ENCODE measurements at places on chromosomes 13 and 19.
A peak's percentile ranks its signal among the peaks of the same experiment; 100 is the strongest.

DNA sequence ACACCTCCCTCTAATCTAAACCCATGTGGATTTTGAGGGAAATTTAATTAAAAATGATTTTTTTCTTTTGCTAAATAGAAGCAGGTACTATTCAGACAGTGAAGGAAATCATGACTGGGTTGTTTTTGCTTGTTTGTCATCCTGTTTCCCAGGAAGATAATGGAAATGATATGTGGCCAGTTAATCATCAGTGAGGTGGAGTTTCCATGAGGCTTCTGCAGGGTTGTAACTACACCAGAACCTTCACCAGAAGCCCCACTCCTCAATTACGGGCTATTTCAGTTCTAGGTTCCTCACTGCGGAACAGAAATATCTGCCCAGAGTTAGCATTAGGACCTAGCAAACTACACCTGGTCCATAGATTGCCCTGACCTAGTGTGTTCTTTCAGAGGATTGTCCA is 394.0 kb downstream of the DLEU7 start:
- DNase-seq, result no peak

DNA sequence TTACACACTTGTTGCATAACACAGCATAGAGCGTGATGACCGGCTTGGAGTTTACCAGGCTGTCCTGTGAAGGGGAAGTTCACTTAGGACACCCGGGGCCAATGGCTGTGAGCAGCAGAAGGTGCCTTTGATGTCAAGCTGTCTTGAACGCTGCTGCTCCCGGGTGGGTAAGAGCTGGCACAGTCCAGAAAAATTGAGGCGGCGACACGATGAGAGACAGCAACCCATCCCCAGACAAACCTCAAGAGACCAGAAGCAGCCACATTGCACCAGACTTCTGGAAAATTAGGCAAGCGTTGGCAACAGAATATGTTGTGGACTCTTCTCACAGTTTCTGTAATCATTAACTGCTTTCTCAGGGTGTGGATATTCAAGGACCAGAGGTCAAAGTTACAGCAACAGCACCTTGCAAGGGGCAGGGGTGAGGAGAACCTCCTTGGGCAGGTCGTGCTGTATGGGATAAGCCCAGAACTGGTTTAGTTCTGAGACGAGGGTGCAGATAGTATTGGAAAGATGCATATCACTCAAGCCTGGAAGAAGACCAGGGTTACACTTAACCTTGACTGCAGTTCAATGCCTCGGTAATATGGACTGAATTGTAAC is 10.1 kb downstream of the NFILZ start:
- DNase-seq, result no peak

DNA sequence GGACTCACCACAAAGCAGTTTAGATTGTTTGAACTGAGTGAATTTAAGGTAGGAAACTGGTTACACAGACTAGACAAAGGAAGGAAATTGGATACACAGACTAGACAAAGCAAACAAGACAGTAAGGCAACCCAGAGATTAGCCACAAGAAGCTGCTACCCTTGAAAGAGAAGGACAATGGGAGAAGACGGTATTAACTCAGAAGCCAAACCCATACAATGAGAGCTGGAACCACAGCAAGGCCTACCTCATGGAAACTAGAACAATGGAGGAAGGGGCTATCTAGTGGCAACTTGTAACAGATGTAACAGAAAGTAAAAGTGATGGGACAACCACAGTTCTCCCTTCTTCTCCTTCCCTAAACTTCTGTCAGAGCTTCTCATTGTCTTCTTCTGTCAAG is 410.9 kb upstream of the SPRY2 start:
- DNase-seq, result no peak

GRCh38 chr19:2853015-2853606 is 11.8 kb downstream of the ZNF555 start:
- no peak for DNase-seq

DNA sequence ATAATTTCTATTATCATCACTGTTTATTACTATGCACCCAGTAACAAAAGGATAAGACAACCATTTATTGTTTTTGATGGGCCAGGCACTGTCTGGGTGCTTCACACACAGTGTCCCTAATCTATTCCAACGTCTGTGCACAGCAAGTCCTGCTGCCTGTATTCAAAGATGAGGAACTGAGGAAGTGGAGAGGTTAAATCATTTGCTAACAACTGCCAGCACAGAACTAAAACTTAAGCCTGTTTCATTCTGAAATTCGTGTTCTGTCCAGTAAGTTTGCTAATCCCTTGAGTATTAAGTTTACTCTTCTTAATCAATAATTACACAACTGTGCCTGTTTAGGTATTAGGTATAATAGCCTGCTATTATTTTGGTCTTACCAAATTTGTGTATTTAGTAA is 41.9 kb downstream of the TEX26 start:
- no peak for DNase-seq

- no peak for DNase-seq
Measured at GRCh38 chr19:11111117-11111770, 22.0 kb downstream of the LDLR start.

DNA sequence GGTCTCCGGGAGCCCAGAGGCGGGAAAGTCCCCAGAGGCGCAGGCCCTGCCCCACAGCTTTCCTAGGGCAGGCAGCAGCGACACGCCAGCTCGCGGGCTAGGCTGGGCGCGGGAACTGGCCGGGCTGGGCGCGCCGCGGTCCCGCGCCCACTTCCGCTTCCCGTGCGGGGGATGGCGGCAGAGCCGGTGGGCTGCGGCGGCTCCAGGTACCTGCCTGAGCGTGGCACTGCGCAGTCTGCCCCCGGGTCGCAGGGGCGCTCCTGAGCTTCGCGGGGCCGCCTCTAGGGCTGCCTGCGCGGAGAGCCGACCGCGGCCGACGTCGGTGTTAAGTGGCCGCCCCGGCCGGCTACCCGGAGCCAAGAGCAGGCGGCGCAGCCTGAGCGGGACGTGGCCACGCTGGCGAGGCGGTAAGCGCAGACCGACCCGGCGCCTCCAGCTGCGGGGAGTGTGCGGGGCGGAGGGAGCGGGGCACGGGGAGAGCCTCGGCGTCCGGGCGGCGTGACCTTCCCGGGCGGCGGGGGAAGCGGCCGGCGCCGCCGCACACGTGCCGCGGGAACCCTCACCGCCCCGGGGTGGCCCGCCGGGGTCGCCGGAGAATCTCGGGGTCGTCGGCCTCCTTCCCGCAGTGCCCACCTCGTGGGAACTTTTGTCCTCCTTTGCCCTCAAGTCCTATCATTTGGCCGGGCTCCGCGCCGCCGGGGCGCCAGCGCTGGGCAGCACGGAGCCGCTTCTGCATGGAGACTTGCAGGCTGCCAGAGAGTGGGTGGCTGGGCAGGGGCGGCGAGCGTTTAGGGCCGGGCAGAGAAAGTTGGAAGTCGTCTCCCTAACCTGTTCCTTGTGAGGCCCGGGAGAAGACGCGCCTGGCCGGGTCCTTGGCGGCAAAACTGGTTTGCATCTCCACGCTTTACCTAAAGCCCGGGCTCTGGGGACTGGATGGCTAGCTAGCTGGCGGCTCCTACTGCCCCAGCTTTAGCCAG is 31.4 kb upstream of the MPHOSPH8 start:
- DNase-seq, result no peak

DNA sequence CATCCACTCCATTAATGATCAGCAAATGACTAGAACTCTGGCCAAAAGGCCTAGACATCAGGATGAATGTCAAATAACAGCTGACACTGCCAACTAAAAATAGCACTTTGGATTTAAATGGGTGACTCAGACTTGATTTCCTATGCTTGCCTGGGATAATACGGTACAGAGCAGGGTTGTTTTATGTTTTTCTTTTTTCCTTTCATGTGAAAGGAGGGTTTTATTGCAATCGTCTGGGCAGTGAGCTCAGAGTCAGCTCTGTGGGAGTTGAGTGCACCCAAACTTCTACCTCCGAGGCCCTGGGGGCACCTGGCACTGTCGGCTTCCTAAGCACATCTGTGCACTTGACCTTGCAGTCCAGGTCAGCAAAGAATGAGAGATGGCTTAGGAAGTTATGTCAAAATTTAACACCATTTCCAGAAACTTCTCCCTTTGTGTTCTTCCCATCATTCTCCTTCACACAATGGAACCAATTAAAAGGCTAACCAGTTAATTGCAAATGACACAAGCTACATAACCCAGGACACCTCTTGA is 134.1 kb downstream of the LACC1 start:
- DNase-seq, result no peak

DNA sequence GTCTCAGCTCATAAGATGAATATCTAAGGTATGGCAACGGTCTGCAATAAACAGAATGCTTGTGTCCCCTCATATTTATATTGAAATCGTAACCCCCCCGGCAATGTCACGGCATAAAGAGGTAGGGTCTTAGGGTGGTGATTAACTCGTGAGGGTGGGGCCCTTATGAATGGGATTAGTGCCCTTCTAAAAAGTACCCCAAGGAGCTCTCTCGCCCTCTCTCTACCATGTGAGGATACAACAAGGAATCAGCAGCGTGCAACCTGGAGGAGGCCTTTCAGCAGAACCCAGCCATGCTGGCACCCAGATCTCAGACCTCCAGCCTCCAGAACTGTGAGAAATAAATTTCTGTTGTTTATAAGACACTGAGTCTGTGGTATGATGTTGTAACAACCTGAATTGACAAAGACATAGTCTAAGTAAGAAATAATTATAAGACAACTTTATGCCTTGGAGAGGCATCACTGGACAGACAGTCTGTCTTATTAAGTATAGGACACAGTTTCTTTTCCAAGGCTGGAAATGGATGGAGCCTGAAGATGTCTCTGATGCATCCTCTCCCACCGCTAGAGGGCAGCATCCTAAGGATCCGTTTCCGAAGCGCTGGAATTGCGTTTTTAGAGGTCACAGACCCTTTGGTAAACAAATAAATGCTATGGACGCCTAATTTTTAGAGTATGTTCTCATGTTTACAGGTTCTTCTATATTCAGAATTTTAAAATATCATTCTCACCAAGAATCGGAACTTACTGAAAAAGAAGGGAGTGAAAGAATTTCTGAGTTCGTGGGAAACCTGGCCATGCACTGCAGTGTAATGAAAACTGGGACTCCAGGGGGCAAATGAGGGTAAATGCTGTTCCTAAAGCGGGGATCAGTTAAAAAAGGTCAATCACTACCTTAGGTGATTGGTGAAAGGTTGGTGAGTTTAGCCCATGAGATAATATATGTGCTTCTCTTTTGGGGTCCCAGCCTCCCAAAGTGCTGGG is 13.3 kb upstream of the LEUTX start:
- DNase-seq, result peak; percentile 42

DNA sequence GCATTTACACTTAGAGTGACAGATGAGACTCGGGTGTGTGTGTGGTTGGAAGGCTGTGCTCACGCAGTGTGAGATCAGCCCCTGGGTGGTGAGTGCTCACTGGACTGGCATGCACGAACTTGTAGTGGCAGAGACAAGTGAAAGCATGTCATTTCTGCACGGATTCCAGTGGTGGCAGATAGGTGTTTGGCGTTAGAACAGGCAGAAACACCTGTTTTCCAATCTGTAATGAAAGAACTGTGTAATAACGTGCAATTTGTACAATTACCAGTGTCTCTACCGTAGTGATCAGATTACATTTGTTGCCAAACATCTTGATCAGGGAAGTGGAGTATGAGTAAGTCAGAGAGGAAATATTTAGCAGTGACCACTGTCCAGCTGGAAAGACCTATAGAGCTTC is 8.2 kb downstream of the LAMP1 start:
- no peak for DNase-seq

DNA sequence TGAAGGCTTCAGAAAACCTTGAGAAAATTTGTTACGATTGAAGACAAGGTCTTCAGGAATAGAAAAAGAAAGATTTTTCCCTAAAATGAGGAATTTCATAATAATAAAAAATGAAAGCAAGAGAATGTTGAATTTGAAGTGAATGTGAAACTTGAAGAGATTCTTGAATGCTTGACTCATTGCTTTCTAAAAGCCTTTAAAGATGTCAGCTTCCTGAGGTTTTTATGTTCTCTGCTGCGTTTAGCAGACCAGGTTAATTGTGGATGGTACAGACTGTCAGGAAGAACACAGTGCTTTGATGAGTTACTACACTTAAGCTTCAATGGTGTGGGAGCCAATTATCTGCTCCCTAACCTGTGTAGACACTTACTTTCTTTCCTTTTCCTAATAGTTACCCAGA is 96.3 kb upstream of the FNDC3A start:
- no peak for DNase-seq

GRCh38 chr13:105984236-105984635 is 551.2 kb downstream of the EFNB2 start:
- no peak for DNase-seq

DNA sequence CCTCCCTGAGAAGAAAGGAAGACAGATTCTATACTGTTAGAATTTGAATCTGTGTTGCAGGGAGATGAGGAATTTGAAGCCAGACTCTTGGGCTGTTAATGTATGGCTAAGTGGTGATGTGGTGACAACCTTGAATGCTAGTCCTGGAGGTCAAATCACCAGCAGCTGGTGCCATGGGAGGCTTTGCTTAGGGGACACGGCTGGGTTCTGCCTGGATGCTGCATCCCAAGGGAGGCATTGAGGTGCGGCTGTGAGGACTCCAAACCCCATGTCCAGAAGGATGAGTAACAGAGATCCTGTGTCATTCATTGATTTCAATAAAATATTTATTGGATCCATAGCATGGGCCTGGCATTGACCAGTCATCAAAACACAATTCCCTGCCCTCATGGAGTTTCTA is 42.3 kb downstream of the RFX2 start:
- DNase-seq, result no peak

DNA sequence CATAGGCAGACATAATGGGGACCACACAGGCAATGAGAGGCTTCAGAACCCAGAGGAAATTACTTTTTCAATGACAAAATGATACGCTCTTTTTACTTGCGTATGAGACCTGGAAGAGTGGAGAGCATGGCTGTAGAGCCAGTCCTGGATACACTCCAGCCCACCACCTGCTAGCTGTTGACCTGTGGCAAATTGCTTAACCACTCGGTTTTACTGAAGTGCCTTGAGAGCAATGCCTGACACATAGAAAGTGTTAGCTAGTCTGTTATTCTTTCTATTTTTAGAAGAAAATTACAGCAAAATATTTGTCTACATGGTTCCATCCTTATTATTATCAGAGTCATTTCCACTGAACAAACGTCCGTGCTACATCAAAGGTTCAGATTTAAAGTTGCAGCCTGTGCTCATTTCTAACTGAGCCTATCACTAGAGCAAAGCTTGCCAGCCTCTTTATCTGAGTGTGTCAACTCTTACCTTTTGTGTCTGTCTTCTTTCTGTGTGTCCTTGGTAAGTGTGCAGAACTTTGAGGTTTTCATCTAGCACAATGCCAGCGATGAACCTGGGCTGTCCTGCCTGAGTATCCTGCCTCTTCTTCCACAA is 9.6 kb upstream of the GPR183 start:
- no peak for DNase-seq

DNA sequence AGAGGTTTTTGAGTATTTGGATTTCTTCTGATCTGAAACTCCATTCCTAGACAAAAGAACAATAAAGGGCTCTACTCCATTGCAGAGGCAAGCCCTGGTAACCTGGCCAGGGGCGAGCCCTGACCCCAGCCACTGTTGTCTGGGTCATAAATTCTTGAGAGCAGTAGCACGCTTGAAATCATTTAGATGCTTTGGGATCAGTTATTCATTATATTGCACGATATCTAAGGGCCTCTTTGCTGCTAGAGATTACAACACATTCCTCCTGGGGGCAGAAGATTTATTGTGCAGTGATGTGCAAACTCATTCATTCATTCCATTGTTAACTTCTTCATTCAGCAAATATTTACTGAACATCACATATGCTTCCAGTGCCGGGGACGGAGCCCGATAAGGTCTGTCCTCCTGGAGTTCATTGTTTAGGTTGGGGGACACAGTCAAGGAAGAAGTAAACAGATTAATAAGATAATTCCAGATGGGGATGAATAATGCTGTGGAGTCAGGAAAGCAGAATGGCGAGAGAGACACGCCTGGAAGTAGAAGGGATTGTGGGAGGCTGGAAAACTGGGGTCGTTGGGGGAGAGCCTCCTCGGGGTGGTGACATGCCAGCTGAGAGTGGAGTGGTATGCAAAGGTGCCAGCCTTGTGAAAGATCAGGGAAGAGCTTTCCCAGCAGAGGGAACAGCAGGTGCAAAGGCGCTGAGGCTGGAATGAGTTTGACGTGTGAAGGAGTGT is 34.9 kb downstream of the SIPA1L3 start:
- no peak for DNase-seq
